ENCODE measurements at places on chromosomes 16 and 17.

- no peak for DNase-seq
Observed at GRCh38 chr16:84479716-84480450, 24.6 kb downstream of the MEAK7 start.

GRCh38 chr16:88005181-88005581, 53.9 kb downstream of the BANP start:
- no peak for DNase-seq

DNA sequence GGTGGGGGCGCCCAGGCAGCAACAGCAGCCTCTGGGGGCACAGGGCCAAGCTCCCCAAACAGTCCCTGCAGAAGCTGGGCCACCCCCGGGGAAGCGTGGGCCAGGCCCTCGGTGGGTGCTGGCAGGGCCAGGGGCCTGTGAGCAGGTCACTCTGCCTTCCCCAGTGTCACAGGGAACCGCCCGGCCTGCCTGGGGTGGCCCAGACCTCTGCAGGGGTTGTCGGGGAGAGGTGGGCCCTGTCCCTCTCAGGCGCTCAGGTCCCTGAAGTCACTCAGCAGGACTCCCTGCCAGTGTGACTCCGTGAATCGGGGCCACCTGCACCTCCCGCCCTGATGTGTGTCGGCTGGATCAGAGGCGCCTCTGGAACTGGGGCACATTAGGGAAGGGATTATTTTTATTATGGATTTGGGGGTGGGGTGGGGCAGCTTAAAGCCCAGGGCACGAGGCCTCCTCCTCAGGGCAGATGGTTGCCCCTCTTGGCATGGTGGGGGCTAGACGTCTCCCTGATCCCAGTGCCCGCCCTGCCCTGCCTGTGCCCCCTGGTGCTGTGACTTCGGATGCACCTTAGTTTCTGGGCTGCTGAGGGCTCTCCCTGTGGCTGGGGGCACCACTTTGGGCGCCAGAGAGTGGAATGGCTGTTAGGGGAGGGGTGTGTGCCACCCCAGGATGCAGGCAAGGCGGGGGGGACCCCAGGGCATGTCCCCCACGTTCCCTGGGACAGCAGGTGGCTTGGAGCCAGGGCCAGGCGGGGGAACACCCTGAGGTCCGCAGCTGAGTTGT, 1.2 kb upstream of the GNG13 start:
- DNase-seq, result no peak

- DNase-seq, result no peak
Observed at GRCh38 chr17:7133916-7134315, 19.3 kb upstream of the ASGR2 start.

GRCh38 chr17:18157354-18157985, 26.2 kb upstream of the ALKBH5 start:
- DNase-seq, result no peak

GRCh38 chr16:84585886-84586285, 32.0 kb downstream of the COTL1 start:
- no peak for DNase-seq

DNA sequence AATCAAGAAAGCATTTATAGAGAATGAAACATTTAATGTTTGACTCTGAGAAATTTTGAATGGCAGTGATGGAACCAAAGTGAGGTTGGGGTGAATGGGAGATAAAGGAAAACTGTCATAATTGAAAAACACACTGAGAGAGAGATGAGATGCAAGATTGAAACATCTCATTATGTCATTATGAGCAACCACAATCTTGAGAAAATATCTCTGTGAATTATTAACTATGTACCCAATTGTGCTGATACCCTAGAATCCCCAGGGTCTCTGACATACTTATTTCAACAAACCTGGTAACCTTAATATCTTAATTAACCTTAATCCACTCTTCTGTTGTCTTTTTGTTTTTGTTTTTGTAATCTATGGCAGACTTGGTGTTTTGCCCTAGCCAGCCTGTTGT, 143.5 kb upstream of the HLF start:
- DNase-seq, result no peak

DNA sequence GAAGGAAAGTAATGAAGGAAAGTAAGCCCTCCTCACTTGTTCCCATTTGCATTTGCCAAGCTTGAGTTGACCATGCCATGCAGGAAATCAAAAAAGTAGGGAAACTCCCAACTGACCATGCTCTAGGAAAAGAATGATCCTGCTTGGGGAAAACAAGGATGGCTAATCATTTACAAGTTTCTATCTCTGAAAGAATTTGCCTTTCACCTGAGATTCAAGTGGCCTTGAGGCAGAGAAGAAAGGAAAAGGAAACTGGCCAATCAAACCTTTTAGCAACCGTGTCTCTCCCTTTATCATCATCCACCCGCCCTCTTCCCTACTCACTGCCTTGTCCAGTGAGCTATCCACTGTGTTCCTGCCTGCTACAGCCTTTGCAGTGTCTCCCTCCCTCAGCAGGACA, 757.2 kb upstream of the SOX9 start:
- no peak for DNase-seq

DNA sequence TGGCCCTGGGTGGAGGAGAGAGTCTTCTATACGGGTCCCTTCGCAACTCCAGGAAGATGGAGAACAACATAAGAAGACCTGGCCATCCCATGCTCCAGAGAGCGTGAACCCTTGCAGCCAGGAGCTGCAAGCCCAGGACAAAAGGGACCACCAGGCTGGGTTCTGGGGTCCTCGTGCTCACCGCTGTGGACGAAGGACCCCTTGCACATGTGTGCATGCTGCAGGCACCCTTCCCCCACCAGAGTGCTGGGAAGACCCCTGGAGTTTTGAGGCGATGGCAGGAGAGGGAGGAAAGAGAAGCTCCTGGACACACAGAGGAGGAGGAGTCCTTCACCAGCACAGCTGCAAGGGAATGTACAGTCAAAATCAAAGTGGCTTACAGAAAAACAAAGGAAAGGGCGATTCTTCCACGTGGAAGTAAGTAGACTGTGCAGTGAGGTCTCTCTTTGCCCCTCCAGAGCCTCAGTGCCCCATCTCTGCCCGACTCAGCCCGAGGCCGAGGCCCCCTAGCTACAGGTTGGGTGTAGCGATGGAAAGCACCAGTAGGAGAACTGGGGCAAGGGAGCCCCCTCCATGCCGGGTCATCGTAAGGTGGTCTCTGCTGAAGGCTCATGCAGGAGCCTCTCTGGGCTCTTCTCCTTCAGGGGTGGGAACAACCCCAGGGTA, 51.3 kb downstream of the PIMREG start:
- DNase-seq, result no peak

GRCh38 chr17:72119077-72119872, 1.5 kb upstream of the SOX9 start:
- no peak for DNase-seq

- no peak for DNase-seq
Observed at GRCh38 chr17:48247038-48247437, 139.5 kb downstream of the SNX11 start.

- DNase-seq, result no peak
Observed at GRCh38 chr17:18156976-18157280, 26.7 kb upstream of the ALKBH5 start.

DNA sequence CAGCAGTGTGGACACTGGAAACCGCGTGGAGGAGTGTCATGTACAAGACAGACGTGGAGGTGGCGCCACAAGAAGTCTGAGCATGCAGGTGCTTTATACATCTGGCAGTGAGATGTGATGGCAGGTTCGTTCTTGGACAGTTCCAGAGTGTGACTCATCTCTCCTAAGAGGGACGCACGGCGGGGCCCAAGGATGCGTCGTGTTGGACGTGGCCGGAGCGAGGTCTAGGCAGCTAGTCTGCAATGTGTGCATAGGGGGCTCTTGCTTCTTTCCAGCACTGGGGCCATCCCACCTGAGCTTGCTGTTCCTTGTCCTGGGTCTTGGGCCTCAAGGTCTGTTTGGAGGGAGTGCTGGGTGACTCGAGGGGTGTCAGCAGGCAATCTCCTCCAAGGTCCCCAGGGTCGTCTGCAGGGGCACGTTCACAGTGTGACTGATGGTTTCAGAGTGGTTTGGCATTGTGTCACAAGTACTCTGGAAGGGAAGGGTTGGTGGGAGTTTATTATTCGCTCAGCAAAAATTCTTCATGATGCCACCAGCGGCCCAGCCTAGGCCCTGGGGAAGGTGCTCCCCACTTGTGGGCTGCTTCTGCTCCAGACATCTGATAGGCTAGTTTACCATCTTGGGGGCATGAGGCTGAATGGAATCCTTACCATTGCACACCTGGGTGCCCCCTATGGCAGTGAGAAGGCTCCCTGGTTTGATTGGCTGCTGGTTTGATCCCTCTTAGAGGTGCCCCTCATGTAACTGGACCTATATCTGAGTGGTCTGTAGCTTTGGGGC, 22.1 kb downstream of the SPACA3 start:
- DNase-seq, result no peak

- DNase-seq, result no peak
Observed at GRCh38 chr17:66025551-66025950, 166.4 kb downstream of the CEP112 start.

GRCh38 chr16:23949630-23950290, 114.0 kb downstream of the PRKCB start:
- no peak for DNase-seq

GRCh38 chr17:15651583-15652110, 32.1 kb upstream of the FBXW10B start:
- DNase-seq, result peak; percentile 96

- DNase-seq, result no peak
Observed at GRCh38 chr16:71912534-71913275, 17.4 kb downstream of the IST1 start.

- no peak for DNase-seq
Observed at GRCh38 chr17:58684003-58684402, 7.8 kb downstream of the TEX14 start.

GRCh38 chr16:85991425-85991824, 92.5 kb downstream of the IRF8 start:
- DNase-seq, result no peak

DNA sequence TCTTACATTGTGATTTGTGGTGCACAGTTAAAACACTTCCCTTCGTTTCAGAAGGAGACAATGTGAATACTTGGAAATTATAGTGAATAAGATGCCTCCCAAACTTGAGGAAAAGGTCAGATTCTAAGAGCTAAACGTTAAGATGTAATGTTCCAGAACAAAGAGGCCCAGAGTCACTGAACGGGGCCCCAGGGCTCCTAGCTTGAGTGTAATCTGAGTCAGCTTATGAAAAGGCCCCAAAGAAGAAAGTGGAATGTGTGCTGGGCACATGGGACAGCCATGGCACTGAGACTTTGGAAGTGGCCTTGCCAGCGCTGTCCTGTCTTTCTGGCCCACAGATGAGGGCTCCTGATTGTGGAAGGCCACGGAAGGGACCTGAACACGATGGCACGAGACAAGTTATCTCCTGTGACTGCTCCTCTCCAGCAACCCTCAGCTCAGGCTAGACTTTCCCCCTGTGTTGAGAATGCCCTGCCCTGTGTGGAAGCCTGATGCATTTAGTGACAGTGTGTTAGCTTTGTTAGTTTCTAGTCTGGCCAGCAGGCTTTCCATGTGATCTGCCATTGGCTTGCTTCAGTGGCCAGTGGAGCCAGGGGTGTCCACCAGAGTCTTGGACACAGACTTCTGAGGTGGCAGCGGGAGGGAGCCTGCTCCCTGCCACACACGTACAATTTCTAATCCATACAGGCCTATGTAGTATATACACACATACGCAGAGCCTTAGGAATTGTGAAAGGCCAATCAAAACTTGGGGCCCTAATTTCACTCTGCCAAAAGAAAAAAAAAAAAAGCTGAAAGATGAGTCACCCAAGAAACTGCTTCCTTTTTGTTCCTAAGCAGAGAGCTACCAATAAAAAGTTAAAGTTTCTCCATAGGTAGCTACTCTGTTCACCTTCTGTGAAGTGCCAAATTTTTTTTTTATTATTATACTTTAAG, 13.1 kb downstream of the SPATA33 start:
- no peak for DNase-seq

GRCh38 chr16:10613785-10614485, 33.5 kb upstream of the EMP2 start:
- no peak for DNase-seq

- DNase-seq, result no peak
Observed at GRCh38 chr17:73838815-73839214, 194.6 kb upstream of the SDK2 start.
